DND-41 (cell line): ENCODE measurements at places on chromosomes 7 and 10.

- no peaks in the 10 kb centered on the region for H3K36me3 ChIP-seq
- no peak for DNase-seq
- no peaks in the 10 kb centered on the region for H3K27me3 ChIP-seq
Measured at GRCh38 chr7:96188174-96188581, 133.7 kb downstream of the SLC25A13 start.

GRCh38 chr10:129641982-129642381, 174.9 kb downstream of the MGMT start:
- peaks cover 9% of the 10 kb centered on the region for H3K4me1 ChIP-seq
- H3K36me3 ChIP-seq, result no peaks in the 10 kb centered on the region; the same call in 1 of the 2 replicates
- H3K4me3 ChIP-seq, result no peak overlapping the region
- no peaks in the 10 kb centered on the region for H3K27me3 ChIP-seq
- no peak for DNase-seq
- H3K27ac ChIP-seq, result no peak overlapping the region

DNA sequence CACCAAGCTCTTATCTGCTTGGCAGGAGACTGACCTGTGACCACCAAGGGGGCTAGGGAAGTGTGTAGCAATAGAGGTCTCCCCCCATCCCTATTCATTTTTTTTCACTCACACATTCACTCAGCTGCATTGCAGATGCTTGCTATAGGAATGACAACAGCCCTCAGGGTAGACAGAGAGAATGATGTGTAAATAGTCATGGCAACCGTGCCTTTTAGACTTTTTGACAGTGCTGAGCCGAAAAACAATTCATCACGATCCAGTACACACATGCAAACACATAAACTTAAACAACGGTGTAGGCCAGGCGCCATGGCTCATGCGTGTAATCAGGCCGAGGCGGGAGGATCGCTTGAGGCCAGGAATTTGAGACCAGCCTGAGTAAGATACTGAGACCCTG, 7.6 kb upstream of the ELN start:
- H3K27me3 ChIP-seq, result peaks cover 3% of the 10 kb centered on the region
- no peak for DNase-seq
- no peak overlapping the region for H3K4me3 ChIP-seq
- H3K36me3 ChIP-seq, result no peaks in the 10 kb centered on the region
- H3K4me1 ChIP-seq, result no peaks in the 10 kb centered on the region
- H3K27ac ChIP-seq, result no peak overlapping the region

DNA sequence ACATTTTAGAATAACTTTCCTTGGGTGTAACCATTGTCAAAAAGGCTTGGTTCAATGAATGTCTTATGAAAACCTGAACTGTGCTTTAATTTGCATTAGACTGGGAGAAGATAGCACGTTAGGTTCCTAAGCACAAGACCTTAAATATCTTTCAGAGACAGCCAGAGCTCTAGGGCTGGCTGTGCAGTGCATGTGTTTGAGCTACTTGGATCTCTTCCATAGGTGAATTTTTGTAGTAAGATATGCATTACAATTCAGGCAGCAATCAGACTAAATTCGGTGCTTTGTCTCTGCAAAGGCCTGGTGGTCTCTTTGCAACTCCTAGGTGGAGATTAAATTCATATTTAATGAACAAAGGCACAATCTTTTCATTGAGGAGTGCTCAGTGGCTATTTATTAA, 192.0 kb downstream of the ZNF438 start:
- no peaks in the 10 kb centered on the region for H3K36me3 ChIP-seq
- no peaks in the 10 kb centered on the region for H3K4me1 ChIP-seq
- DNase-seq, result no peak
- H3K27ac ChIP-seq, result no peak overlapping the region

DNA sequence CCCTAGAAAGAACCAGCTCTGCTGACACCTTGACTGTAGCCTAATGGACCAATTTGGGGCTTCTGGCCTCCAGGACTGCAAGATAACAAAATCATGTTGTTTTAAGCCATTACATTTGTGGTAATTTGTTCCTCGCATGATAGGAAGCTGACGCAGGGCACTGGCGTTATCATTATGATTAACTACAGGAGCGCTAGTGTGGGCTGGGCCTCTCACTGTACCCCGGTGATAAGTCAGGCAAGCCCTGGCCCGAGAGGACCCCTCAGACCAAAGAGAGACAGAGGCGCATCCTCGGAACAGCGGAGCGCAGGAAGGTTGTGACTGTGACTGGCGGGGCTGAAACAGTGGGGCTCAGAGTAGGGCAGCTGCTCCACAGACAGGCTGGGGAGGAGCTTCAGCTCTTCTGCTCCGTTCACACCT, 150.3 kb upstream of the CHST15 start:
- H3K27ac ChIP-seq, result no peak overlapping the region
- DNase-seq, result no peak
- no peak overlapping the region for H3K4me3 ChIP-seq
- no peaks in the 10 kb centered on the region for H3K4me1 ChIP-seq

- H3K4me3 ChIP-seq, result no peak overlapping the region
- no peak for DNase-seq
- no peaks in the 10 kb centered on the region for H3K36me3 ChIP-seq
- no peak overlapping the region for H3K27ac ChIP-seq
- peaks cover 13% of the 10 kb centered on the region for H3K27me3 ChIP-seq
Measured at GRCh38 chr10:120184547-120185337, 272.3 kb upstream of the PLPP4 start.

DNA sequence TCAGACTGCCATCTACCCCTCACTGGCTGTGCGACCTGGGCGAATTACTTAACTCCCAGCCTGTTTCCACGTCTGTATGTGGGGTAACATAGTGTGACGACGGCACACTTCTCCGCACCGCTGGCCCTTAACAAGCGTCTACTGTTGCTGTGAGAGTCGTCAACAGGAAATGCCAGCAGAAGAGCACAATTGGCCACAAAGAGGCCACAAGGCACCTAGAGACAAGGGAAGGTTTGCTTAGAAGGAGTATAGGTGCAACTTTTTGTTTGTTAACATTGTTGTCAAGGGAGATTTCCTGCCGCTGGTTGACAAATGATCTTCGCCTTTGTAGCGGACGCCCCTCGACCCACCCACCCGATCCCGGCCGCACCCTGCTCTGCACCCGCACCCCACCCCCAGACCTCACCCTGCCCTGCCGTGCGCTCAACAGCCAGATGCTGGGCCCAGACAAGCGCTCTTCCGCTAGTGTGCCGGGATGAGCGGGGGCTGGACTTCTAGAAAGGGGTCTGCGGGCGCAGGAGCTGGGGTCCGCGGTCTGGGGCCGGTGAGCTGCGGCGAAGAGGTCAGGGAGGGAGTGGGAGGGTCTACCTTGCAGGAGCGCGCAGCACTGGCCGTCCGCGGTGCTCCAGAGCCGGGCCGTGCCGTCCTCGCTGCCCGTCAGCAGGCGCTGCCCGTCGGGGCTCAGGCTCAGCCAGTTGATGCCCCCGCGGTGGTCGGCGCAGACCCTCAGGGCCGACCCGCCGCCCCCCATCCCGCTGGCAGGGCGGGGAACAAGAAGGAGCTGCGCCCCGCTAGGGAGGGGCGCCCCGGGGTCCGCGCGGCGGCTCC, 785 bp downstream of the WDR86 start:
- peaks cover 7% of the 10 kb centered on the region for H3K27me3 ChIP-seq
- H3K4me1 ChIP-seq, result peaks cover 64% of the 10 kb centered on the region
- peaks cover 6% of the 10 kb centered on the region; the same call in 1 of the 2 replicates for H3K36me3 ChIP-seq
- peak overlapping the region; percentile 55 for H3K4me3 ChIP-seq
- DNase-seq, result peak; percentile 46

GRCh38 chr10:51340845-51341610, 266.7 kb downstream of the PRKG1 start:
- H3K36me3 ChIP-seq, result no peaks in the 10 kb centered on the region
- no peak overlapping the region for H3K4me3 ChIP-seq
- H3K27ac ChIP-seq, result no peak overlapping the region

DNA sequence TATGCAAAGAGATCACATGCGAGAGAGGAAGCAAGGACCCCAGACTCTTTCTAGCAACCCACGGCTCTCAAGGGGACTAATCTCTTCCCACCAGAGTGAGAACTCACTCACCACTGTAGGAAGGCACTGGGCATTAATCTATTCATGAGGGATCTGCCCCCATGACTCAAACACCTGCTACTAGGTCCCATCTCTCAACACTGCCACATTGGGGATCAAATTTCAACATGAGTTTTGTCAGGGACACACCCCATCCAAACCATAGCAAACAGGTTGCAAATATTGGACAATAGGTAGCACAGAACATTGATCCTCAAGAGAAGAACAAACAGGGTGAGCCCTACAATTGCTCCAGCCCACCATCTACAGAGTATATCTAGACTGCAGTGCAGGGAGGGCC, 740.6 kb downstream of the LRMDA start:
- no peaks in the 10 kb centered on the region for H3K27me3 ChIP-seq
- no peak overlapping the region for H3K27ac ChIP-seq
- no peak overlapping the region for H3K4me3 ChIP-seq
- H3K4me1 ChIP-seq, result no peaks in the 10 kb centered on the region
- H3K36me3 ChIP-seq, result no peaks in the 10 kb centered on the region
- no peak for DNase-seq

- DNase-seq, result no peak
- H3K36me3 ChIP-seq, result no peaks in the 10 kb centered on the region
- H3K27ac ChIP-seq, result no peak overlapping the region
- H3K27me3 ChIP-seq, result no peaks in the 10 kb centered on the region
- no peak overlapping the region for H3K4me3 ChIP-seq
Measured at GRCh38 chr7:106595922-106596321, 65.0 kb downstream of the CCDC71L start.

DNA sequence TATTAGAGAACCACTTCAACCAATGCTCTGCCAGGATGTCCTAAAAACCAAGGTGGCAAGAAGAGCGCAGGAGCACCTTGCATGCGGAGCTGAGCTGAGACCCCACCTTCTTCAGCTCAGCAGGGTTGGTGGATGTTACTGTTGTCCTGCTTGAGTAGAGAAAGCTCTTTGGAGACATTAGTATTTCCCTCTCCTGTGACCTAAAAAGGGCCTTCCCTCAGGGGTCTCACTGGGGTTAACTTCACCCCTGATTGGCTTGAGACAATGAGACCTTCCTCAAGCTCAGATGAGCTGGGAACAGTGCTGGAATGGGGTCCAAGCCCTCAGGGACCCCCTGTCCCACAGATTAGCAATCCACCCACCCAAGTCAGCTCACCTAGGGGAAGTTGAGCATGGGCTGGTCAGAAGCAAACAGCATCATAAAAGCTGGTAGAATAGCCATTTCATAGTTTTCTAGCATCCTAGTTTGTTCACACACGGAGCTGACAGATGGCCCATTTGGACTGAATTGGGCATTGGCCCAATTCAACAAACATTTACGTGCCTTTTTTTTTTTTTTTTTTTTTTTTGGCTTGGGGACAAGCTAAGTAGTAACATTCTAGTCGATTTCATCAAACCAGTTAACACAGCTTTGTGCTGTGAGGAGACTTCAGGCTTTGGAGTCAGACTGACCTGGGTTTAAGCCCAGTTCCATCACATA, 100.6 kb upstream of the HABP2 start:
- no peak for DNase-seq
- no peak overlapping the region for H3K4me3 ChIP-seq
- no peaks in the 10 kb centered on the region for H3K36me3 ChIP-seq
- H3K27me3 ChIP-seq, result peaks cover 9% of the 10 kb centered on the region

DNA sequence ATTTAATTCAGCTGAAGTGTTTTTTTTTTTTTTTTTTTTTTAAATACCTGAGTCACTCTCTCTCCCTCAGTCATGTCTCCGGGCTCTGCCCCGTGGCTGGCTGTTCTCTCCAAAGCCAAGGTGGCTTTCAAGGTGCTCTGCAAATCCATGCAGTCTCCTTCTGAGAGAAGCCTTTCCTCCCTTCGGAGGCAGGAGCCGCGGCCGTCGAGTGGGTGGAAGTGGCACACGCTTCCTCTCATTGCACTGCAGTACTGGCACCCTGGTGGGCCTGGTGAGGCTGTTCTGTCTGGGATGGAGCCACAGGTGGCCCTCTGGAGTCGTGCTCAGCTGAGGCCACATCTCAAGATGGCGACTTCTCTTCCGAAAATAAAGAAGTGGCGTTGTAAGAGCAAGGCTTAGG, 221.8 kb downstream of the GLRX3 start:
- H3K36me3 ChIP-seq, result no peaks in the 10 kb centered on the region
- H3K27me3 ChIP-seq, result no peaks in the 10 kb centered on the region
- no peak overlapping the region for H3K4me3 ChIP-seq
- no peak for DNase-seq
- H3K4me1 ChIP-seq, result no peaks in the 10 kb centered on the region
- no peak overlapping the region for H3K27ac ChIP-seq

DNA sequence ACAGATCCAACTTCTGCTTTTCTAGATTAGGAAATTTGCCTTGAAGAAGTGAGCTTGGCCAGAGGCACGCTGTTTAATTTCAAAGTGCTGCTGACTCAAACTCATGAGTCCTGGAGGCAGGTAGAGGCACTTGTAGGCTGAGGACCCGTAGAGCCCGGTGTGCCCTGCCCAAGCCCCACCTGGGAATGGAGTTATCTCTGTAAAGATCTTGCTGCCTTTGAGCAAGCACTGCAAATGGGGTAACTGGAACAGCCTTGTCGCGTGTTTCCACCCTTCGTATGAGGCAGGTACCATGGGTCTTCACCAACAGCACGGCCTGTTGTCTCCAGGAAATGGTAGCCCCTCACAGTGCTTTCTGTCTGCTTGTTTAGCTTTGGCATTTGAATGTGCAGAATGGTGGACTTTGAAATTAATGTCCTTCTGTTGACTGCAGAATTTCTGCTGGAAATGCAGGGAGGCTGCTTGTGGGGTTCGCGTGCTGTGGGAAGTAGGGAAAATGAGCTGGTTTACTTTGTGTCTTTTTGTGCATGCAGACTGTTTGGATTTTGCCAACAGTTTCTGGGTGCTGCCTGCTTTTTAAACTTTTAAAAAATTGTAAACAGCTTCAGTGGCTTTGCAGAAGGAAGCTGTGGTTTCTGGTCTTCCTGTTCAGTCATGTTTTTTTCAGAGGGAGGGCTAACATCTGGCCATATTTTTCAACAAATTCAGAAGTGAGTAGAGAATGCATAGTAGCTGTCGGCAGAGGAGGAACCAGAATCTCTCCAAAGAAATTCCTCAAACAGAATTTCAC, 27.2 kb downstream of the CCM2 start:
- peak; percentile 72 for DNase-seq
- H3K4me1 ChIP-seq, result peaks cover 69% of the 10 kb centered on the region
- peak overlapping the region; percentile 100 for H3K27ac ChIP-seq
- H3K36me3 ChIP-seq, result peaks cover 32% of the 10 kb centered on the region
- H3K27me3 ChIP-seq, result no peaks in the 10 kb centered on the region

GRCh38 chr10:84416245-84416555, 87.8 kb downstream of the CCSER2 start:
- H3K36me3 ChIP-seq, result peaks cover 49% of the 10 kb centered on the region
- H3K27me3 ChIP-seq, result no peaks in the 10 kb centered on the region
- H3K4me3 ChIP-seq, result no peak overlapping the region
- H3K27ac ChIP-seq, result no peak overlapping the region

DNA sequence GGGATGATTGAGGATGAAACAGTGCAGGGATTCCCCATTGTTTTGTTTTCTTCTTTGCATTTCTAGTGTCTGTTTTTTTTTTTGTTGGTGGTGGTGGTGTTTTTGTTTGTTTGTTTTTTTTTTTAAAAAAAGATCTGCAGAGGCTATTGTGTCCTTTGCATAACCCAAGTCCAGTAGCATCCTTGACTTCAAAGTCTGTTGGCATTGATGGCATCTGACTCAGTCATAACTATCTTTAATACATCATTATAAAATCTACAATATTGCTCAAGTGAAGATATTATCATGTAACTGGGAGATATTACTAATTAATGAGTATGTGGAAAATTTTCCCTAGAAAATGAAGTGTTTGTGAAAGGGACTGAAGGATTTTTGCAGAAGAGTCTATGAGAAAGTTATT, 70.2 kb downstream of the KIAA1217 start:
- H3K4me1 ChIP-seq, result peaks cover 3% of the 10 kb centered on the region; the same call in 1 of the 2 replicates
- no peak for DNase-seq

GRCh38 chr7:144691240-144691639, 144.6 kb downstream of the TPK1 start:
- no peaks in the 10 kb centered on the region for H3K4me1 ChIP-seq
- no peaks in the 10 kb centered on the region for H3K36me3 ChIP-seq
- H3K27me3 ChIP-seq, result no peaks in the 10 kb centered on the region
- no peak overlapping the region for H3K4me3 ChIP-seq
- DNase-seq, result no peak
- no peak overlapping the region for H3K27ac ChIP-seq
